ENCODE measurements at places on chromosomes 16 and 17. TPM values are rescaled to one million over a fixed set of nuclear protein-coding genes. Genes with fewer than 3 reads are reported as not detected.

GRCh38 chr17:49587366-49588073 lies 11.8 kb downstream of the NXPH3 start:
- DNase-seq = no peak

DNA sequence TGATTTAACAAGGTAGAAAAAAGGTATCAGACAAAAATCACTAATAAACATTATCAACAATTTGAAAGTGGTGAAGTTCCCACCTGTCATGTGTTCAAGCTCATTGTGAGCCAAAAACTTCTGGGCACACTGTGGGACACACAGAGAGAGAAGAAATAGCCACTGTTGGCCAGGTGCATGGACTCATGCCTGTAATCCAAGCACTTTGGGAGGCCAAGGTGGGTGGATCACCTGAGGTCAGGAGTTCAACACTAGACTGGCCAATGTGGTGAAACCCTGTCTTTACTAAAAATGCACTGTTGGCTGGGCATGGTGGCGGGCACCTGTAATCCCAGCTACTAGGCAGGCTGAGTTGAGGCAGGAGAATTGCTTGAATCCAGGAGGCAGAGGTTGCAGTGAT lies 167.4 kb downstream of the TOX3 start:
- no peak for DNase-seq

ELAC2 gene
- total RNA-seq = 82.8 TPM

TEKT1 gene
- not detected for total RNA-seq

ATP2A1 gene
- 0.92 TPM for total RNA-seq

DNA sequence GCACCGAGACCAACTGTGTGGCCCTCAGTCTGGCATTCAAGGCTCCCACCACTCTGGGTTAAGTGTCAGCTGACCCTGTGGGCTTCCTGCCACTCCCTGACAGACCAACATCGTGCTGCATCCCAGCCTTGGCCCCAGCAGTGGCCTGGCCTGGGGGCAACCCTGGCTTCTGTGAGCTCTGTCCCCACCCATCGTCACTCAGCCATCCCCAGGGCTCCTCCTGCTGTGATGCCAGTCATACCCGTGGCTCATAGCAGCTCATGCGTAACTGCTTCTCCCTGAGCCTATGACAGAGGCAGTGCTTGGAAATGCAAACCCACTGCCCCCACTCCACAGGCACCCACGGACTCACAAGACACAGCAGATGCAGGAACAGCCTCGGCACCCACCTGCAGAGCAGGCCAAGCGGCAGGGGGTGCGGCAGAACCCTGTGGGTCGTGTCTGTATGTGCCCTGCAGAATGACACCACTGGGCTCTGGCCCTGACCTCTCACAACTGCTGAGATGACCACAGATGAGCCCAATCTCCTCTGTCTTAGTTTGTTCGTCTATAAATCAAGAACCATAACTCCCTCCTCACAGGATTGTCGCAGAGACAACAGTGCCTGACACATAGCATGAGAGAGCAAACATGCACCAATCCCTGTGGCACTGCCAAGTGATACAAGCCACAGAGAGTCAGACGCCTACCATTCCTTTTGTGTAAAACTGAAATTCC lies 26.6 kb downstream of the PIEZO1 start:
- DNase-seq = no peak

GRCh38 chr16:82793528-82794245 lies 166.9 kb downstream of the CDH13 start:
- no peak for DNase-seq

DNA sequence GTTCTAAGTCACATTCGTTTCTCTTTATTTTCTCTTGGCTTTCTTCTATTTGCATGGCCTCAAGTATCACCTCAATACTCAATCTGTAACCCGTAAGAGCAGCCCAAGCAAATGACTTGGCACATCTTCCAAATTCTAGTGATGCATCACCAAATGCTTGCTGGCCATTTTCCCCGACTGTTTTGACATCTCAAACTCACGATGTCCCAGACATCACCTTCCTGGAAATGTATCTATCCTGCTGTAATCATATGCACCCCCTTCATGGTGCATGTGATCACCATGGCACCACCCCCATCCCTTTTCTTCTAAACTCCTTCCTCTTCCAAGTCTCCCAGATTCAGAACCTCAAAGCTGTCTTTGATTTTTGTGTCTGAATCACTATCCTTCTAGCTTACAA lies 24.0 kb upstream of the ABCA5 start:
- no peak for DNase-seq

- no peak for DNase-seq
Measured at GRCh38 chr17:36027761-36028160, 10.0 kb upstream of the CCL23 start.

DNA sequence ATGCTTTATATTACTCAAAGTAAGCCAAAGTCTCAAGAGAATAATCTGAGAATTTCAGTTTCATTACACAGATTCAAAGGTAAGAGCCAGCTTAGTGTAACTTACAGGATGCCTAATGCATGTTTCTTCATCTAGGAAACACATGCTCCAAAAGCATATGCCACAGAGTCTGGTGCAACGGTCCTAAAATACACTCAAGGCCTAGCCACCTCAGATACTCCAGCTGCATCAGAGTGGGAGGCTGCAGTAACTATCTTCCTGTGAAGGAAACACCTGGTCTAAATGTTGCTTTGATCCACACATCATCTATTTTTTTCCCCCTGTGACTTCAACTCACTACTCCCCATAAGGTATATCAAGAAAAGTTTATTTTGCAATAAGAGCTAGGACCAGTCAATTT lies 51.6 kb upstream of the CORO6 start:
- DNase-seq = no peak

MYH13 gene
- 0.13 TPM for total RNA-seq

HSD11B2 gene
- total RNA-seq = 0.58 TPM

PPP1R27 gene
- not detected for total RNA-seq

C17orf78 gene
- total RNA-seq = not detected

- DNase-seq = no peak
Measured at GRCh38 chr17:77801545-77802332, 156.8 kb upstream of the TNRC6C start.

DNA sequence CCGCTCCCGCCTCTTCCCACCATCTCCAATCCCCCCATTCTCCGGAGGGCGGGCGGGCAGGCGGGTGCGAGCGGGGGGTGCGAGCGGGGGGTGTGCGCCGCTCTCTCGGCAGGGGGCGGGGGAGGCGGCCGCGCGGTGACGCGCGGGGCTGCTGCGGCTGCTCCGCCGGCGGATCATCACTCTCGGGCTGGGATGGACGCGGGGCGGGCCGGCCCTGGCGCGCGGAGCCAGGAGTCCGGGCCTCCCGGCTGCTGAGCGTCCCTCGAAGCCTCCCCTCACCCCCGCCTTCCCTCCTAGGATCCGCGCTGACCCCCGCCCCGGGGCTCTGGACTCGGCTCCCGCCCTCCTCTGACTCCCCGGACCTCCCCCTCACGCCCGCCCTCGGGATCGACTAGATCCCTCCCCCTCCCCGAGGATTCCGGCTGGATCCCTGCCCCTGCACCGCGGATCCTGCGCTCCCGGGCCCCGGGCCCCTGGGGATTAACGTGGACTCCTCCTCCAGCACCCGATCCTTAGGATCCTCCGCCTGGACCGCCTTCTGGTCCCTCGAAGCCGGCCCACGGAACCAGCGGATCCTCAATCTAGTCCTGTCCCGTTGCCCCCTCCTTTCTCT lies 946 bp upstream of the TMEM256 start:
- peak; percentile 28 for DNase-seq

DNA sequence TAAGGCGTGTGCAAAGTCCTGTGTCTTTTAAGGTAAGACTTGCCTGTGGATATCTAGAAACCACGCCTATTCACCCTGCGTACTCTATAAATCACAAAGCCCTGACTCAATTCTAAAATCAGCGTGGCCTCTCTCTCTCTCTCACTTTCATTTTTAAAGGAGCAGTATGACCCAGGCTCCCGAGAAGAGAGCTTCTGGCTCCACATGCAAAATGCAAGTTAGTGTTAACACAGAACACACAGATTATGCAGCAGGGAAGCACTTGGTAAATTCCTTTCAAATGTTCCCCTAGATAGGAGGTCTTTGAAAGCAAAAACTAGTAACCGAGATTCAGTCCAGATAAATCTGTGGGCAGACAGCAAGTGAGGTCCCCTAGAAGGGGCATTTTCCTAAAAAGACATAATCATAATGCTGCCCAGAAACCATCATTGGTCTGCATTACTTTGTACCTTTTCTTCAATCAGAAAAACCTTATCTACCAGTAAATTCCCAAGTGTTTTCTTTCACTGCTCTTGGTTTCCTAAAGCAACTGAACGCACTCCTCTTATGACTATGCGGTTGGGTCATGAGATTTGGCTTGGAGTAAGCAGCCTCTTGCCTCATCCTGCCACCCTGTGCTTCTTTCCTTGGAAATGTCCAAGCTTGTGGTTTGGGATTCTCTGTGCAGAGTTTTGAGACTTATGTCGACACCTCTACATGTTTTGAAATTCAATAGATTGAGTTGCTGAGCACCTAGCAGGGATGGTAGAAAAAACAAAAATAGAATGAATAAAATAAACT lies 31.7 kb upstream of the KCNJ2 start:
- DNase-seq = peak; percentile 90

ITGAE gene
- 38.6 TPM for total RNA-seq

DNA sequence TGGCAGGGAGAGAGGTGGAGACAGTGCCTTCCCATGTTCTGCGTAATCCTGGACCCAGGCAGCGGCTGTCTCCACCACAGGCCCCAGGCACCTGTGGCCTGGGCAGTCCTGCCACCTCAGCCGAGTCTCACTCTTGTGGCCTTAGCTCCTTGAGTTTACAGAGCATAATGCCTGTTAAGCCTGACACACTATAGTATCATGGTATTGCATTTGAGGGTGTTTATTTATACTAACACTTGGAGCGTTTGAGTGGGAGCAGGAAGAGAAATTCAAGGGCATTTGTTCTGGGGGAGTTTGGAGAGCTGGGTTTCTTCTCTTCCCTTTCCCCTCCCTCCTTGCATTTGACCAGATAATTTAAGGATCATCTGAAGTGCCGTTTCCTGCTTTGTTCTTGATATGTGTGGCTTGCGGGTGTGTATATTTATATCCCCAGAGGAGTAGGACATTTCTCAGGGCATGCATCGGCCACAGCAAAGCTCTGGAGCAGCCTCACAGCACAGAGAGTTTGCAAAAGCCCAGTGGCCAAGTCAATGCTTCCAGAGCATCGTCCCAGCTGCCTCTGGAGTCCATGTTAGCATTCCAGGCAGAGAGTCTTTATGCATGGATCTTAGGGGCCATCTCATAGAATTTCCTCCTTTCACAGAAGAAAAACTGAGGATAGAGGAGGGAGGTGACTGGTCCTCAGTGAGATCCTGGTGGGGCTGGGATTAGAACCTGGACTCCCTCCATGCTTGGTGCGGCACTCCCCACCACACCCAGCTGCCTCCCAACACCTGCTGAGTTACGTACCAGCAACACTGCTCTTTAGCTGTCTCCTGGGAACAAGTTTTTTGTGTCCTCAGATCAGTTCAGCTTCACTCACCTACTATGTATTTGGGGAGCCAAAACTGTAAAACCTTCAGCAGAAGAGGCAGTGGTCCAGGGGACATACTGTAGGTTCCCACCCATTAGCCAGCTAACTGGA lies 222.8 kb downstream of the CCDC182 start:
- no peak for DNase-seq

DNA sequence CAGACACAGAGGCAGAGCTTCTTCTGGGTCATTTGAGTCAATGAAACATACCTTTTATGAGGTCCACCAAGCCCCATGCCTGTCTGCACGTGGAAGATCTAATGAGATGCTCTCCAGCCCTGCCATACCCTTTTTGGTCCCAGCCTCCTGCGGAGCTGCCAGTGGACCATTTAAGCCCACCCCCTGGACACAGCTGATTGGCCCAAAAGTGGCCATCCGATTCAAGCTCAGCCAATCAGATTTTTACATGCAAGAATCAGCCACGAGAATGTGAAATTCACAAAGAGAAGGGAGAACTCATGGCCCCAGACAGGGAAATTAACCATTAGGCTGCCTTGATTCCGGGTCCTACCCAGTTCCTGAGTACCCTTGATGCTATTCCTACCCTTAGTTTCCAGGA lies 231.0 kb upstream of the EEF2KMT start:
- DNase-seq = no peak

DNA sequence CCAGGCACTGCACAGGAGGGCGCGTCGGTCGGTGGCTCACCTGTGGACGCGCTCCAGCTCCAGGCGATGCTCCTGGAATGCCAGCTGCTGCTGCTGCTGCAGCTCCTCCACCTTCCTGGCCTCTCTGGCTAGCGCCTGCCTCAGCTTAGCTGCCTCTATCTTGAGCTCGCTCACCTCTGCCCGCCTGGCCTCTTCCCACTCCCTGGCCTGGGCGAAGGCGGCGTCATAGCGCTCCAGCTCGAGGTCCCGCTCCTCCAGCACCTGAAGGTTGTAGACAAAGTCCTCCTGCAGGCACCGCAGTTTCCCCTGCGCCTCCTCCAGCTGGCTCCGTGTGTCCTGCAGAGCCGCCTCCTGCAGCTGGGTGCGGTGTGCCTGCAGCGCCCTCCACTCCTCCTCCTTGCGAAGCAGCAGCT lies 11.1 kb downstream of the CCDC57 start:
- no peak for DNase-seq

- DNase-seq = no peak
Measured at GRCh38 chr17:49407086-49407485, 7.6 kb downstream of the PHB1 start.

DNA sequence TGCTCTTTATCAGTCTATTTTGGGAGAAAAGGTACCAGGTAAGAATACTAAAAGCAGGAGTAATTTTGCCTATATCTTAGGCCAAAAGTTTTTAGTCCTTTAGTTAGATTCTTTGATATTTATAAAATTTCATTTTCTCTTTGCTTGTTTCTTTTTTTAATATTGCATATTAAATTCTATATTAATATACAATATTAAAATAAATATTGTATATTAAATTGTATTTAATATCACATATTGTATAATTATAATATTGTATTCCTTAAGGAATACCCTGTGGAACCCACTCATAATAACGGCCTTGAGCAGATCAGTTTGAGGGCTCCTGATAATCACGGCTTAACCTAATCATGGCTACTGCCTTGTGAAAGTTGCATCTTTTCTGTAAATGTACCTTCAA lies 1.9 kb downstream of the CEP95 start:
- no peak for DNase-seq

PTRH2 gene
- 34.3 TPM for total RNA-seq

DNA sequence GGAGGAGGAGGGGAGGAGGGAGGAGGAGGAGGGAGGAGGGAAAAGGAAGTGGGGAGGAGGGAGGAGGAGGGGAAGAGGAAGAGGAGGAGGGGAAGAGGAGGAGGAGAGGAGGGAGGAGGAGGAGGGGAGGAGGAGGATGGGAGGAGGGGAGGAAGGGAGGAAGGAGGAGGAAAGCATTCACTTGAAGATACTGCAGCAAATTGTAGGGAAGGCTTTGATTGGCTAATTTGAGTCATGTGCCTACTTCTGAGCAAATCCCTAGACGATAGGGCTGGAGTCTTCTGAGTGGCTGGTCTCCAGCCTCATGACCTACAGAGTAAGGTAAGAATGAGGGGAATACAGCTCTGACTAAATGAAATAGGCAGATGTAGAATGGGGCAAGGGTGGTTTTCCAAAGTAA lies 783.2 kb upstream of the RBFOX1 start:
- no peak for DNase-seq
